ENCODE measurements at places on chromosomes 16 and 17.

GRCh38 chr16:14669776-14670175 lies 24.3 kb downstream of the PLA2G10 start:
- DNase-seq = no peak

DNA sequence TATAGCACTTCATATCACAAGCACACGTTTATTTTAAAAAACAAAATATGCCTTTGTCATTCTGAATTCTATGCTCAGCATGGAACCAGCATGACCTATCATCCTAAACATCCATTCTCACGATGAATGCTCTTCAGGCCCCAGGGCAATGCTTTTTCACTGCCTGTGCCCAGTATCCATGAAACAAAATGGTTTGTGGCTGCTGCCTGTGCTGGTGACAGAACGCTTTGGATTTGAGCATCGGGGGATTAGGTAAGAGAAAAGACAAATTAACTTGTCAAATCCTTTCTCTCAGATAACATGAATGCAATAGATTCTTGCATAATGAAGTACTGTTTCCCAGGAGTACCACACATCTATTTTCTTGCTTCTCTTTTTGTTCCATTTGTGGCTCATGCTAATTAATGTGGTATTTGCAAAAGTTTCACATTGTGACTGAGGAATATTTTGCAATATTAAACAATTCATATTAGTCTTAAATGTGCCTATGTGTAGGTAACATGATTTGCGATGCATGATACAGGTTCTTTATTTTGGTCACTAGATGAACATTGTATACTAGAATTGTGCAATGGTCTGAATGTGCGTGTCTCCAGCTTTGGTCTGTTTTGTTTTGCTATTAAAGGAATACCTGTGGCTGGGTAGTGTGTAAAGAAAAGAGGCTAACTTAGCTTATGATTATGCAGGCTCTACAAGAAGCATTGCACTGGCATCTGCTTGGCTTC lies 25.8 kb upstream of the SRSF1 start:
- no peak for DNase-seq

GRCh38 chr16:9061358-9061813 lies 30.1 kb upstream of the HAPSTR1 start:
- no peak for DNase-seq

GRCh38 chr16:67571464-67571863 lies 9.1 kb downstream of the CTCF start:
- no peak for DNase-seq

- DNase-seq = no peak
Measured at GRCh38 chr16:24348545-24349290, 92.6 kb downstream of the CACNG3 start.

- DNase-seq = no peak
Measured at GRCh38 chr17:50689251-50689650, 18.5 kb downstream of the ANKRD40 start.

- DNase-seq = no peak
Measured at GRCh38 chr16:88977812-88978607, 1.0 kb upstream of the CBFA2T3 start.

DNA sequence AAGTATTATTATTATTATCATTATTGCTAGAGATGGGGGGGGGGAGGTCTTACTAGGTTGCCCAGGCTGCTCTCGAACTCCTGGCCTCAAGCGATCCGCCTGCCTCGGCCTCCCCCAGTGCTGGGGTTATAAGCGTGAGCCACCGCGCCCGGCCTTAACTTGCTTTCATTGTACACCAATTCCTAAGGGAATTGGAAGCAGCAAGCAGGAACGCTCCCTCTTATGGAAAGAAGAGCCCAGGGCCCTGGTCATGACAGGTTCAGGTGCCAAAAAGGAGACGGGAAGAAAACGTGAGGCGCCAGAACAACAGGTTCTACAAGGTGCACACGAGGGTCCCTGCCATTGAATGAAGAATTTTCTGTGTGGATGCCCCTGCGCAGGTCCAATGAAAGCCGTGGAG lies 540 bp upstream of the RPL38 start:
- no peak for DNase-seq

- DNase-seq = no peak
Measured at GRCh38 chr16:1430759-1431496, at the start of gene PERCC1. PERCC1 (plus strand) TSS chr16:1431078; CDS start chr16:1432594, 1,516 bp downstream.

GRCh38 chr17:50828508-50829170 lies 6.7 kb upstream of the WFIKKN2 start:
- no peak for DNase-seq

Measured in central memory CD4-positive, alpha-beta T cell (primary cell).